ENCODE measurements at places on chromosomes 4 and X.

- DNase-seq: no peak
These were observed 96.2 kb upstream of the APOOL start for GRCh38 chrX:84907324-84907968.

DNA sequence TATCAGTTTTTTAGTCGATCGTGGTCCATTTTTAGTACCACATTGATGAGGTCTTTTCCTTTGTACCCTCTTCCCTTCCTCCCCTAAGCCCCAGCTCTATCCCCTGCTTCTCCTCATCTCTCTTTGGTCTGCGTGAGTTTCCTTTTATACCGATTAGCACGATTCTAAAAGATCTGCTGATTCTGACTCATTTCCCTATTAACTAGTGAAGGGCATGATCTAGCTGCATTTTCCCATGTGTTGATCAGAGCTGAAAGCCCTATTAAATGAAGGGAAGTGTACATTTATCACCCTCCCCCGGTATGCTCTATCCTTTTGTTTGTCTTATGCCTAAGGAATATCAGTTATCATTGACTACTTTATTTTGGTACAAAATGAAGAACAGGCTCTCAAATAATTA, 181.7 kb upstream of the NPY2R start:
- no peak for DNase-seq

DNA sequence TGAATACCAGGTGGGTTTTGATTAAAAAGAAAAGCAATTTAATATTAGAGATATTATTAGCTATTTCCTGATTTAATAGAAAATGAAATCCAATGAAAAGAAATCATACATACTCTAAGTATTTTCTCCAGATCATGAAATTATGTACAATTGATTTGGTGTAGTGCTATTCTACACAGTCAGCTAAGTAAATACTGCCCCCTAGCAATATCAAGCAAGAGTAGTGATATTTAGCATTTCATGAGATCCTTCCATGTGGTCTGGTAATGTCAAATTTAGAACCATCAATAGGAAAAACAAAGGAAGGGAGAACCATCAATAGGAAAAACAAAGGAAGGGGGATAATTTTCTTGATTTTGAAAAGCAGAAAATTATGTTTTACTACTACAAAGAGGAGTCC, 114.6 kb downstream of the TBCK start:
- peak; percentile 6 for DNase-seq

DNA sequence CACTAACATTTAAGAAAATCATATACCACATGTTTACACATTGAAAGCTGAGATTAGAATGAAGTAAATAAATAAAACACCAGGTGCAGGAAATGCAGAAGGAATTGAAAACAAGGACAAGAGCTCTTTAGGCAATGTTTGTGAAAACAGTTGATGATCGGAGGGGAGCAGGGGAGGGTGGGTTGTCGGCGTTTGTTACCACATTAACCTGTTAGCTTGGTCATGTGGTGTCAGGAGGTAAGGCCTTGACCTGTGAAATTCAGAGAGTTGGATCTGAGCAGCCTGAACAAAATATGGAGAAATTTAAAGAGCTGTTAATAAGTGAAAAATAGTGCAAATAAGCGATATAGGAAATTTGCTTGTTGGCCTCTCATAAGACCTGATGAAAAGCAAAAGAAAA, 759.9 kb downstream of the PDHA2 start:
- no peak for DNase-seq

DNA sequence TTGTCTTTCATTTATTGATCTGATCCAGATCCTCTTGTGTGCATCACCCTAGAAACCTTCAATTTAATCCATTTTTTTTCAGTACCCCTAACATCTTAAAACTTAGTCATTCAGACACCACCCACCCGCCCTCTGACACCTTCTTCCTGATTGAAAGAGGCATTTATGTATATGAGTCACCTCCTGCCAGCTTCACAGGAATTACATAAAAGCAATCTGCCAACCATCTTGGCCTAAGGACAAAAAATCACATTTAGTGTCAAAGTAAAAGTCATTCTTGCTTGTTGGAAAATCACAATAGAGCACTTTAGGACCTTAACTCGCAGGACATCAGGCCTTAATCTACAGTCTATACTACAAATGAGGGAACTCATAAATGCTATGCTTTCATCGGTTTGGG, 52.1 kb downstream of the NDST3 start:
- DNase-seq: no peak

GRCh38 chr4:89101256-89102161, 9.8 kb upstream of the TIGD2 start:
- no peak for DNase-seq

DNA sequence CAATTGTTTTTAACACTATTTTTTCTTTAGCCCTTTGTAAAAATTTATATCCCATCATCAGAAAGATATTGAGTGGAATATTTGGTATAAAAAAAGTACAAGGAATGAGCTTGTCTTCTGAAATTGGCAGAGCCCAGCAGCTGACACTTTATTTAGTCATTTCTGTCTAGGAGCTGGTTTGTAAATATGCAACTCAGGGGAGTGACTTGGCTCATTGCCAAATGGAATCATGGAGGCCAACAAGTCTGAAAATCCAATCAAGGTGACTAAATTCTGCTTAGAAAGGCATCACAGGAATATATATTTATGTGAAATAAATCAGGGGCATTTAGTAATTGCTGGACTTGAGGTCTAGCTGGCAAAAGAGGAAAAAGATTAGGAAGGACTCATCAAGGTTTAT, 74.4 kb downstream of the OTC start:
- no peak for DNase-seq

- DNase-seq: peak; percentile 50
These were observed 81.7 kb downstream of the ZC4H2 start for GRCh38 chrX:64894454-64895038.

DNA sequence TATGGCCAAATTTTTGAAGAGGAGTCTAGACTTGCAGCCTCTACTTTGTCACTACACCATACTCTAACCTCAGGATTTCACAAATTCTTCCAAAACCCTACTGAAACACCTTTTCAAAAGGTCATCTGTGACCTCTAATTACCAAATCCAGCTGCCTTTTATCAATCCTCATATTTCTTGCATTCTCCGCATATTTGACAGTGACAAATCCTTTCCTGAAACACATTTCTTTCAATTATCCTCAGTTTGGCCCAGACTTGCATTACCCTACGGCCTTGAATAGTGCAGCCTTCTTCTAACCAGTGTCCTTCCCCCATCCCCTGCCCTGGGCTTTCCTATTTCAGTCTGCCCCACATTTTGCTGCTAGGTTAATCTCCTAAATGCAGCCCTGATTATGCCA, 25.5 kb downstream of the MID2 start:
- no peak for DNase-seq

GRCh38 chrX:110836982-110837381, 41.4 kb upstream of the CHRDL1 start:
- DNase-seq: peak; percentile 42

GRCh38 chr4:136650541-136651277, 881.6 kb downstream of the PCDH18 start:
- DNase-seq: no peak

DNA sequence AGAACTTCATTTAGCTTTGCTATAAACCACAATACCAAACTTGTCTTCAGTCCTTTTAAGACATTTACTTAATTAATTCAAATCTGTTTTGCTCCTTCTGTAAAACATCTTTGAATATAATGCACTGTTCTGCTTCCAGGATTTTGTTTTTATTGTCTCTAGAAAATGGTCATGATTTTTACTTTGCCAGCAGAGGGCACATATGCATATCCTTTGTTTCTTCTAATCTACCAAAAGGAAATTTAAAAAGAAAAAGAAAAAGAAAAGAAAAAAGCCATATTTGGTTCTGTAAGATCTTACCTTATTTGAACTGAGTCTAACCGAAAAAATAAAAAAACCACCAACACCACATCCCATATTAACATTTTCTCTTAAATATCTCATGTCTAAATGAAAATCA, 101.9 kb upstream of the CCSER1 start:
- DNase-seq: no peak

DNA sequence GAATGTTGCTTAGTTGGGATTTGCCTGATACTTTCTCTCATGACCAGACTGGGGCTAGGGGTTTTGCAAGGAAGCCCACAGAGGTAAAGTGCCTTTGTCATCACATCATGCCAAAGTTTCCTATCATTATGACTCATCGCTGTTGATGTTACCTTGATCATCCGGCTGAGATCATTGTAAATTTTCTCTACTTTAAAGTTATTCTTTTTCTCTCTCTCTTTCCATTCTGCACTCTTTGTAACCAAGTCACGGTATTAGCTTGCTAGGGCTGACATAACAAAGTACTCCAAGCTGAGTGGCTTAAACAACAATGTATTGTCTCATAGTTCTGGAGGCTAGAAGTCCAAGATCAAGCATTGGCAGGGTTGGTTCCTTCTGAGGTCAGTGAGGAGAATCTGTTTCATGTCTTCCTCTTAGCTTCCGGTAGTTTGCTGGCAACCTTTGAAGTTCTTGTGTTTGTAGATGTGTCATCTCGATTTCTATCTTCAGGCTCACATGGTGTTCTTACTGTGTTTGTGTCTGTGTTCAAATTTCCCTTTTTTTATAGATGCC, 113.0 kb downstream of the DTHD1 start:
- no peak for DNase-seq

DNA sequence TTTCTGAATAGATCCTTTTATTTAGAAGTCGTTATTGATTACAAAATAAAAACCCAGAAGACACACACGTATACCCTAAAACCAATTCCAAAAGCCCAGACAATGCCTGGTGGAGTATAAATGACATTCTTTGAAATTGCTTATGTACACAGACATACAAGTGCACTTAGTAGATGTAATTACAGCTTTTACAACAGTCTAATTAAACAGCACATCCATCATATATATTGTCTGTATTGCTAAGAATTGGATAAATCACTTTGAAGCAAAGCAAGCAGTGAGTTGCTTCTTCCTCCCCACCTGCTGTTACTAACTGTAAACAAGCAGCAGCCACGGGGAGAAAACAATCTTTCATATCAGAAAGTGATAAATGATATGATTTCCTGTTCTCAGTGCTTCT, 645.7 kb downstream of the TLL1 start:
- DNase-seq: no peak

DNA sequence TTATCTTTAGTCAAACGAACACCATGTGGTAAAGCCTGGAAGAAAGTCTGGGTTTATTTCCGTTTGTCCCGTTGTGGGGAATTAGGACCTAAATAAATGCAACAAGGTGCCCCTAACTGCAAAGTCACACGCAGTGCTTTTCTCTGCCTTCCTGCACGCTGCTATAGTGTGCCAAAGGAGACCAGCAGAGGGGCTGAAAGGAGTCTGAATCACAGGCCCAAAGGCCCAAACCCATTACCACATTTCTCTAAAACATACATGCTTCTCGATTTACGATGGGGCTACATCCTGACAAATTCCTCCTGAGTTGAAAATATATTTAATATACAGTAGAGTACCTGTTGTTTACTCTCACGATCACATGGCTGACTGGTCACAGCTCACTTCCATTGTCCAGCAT, 4.5 kb downstream of the VEGFC start:
- no peak for DNase-seq

DNA sequence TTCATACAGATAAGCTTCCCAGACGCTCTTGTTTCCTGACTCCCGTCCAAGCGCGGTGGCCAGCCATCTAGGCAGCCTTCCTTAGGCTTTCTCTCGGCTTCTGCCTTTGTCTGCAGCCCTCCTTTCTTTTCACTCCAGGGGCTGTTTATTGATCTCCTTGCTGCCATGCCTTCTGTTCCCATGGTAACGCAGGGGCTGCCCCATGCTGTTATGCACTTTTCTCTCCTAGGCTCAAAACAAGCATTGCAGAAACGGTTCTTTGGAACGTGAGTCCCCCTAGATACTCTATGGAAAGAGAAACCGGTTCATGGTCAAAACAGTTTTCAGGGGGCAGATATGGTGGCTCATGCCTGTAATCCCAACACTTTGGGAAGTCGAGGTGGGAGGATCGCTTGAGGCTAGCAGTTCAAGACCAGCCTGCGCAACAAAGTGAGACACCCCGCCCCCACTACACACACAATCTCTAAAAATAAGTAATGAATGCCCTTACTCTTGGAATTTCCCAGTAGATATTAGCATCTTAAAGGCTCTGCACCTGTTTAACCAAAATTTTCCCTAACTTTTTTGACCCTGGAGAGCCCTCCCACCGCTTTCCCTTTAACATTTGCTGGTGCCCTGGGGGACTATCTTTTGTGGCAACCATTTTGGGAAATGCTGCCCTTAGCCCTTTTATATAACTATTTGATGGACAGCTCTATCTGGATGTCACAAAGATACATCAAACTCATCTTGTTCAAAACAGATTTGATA, 53.9 kb upstream of the ZNF157 start:
- peak; percentile 33 for DNase-seq

DNA sequence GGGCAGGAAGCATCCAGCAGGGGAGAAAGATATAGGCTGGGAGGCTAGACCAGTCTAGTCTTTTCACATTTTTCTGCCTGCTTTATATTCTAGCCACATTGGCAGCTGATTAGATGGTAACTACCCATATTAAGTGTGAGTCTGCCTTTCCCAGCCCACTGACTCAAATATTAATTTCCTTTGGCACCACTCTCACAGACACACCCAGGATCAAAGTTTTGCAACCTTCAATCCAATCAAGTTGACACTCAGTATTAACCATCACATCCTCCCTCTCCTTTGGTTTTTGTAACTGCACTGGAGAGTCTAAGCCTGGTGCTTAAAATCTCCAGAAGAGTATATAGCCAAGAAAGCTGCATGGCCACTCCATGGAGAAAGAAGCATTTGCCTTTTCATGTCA, 560.4 kb downstream of the GRXCR1 start:
- no peak for DNase-seq

- no peak for DNase-seq
These were observed 39.9 kb upstream of the AFAP1 start for GRCh38 chr4:7979652-7979968.

GRCh38 chr4:41873380-41874295, 61.6 kb upstream of the TMEM33 start:
- no peak for DNase-seq

DNA sequence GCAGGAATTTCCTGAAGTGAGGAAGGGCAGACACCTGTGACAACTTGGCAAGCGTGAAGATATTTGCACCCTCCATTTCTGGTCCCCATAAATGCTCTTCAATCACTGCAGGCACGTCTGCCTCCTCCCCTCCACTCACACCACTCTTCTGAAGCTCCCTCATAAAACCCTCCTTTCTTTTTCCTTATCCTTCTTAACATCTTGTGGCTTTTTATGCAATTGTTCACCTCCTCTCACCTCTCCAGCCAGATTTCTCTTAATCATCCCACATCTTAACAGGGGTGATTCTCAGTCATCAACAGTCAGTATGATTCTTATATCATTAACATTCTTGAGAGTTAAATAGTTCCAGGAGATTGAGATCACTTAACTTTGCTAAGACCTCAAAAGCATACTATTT, 277.4 kb downstream of the SPRY1 start:
- no peak for DNase-seq

- DNase-seq: no peak
These were observed 62.7 kb downstream of the TMEM131L start for GRCh38 chr4:153528705-153529485.

DNA sequence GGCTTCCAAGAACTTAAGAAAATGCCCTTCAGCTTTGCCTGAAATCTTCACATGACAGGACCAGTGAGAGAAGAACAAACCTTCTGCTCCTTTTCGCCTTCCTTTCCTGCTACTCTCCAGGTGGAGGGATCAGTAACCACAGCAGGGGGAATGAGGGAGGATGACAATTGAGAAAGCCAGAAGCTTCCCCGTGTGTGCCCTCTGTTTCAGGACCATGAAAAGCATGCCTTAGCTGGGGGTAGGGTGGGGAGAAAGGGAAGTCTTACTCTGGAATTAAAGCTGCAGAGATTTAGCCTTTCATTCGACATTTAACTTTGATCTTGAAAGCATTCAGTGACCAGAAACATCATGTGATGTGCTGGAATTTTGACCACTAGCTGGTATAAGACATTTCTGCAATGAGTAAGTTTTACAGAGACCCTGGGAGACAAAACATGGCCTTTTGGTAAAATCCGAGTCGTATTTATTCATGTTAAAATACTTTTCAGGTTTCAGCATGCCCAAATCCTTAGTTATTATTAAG, 10.6 kb upstream of the PUDP start:
- DNase-seq: no peak

Data from HEK293T (cell line).